Stimulated activated CD4-positive, alpha-beta T cell treated with anti-CD3 and anti-CD28 coated beads, Interleukin-12 subunit alpha, Interleukin-12 subunit beta, amount 100 ng/mL, for 4 hours (primary cell): ENCODE measurements at places on chromosomes 3 and 15.

DNA sequence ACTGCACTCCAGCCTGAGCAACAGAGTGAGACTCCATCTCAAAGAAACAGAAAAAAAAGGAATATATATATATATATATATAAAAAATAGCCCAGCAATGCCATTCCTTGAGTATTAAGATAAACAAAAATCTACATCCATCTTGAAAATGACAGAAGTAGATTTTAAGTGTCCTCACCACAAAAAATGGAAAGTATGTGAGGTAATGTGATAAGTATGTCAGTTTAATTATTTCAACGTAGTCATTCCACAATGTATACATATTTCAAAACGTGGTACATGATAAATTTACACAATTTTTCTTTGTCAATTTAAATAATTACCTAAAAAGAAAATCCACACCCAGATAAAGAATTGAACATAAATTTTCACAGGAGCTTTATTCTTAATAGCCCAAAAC lies 54.9 kb downstream of the HCN4 start:
- no peak for DNase-seq

DNA sequence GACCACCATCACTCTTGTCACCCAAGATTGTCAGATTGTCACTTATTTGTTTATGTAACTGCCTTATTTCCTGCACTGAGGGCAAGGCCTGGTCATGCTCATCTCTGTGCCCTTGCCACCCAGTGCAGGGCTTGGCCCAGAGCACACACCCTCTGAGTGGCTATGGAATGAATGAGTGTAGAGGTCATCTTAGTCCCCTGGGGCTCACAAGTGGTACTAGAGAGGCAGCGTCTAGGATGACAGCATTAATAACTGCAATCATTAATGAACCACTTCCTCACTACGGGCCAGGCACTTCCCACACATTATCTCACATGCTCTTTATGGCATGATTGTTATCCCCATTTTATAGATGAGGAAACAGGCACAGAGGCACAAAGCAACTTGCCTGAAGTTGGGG lies 117.0 kb downstream of the SMAD6 start:
- DNase-seq, result no peak

DNA sequence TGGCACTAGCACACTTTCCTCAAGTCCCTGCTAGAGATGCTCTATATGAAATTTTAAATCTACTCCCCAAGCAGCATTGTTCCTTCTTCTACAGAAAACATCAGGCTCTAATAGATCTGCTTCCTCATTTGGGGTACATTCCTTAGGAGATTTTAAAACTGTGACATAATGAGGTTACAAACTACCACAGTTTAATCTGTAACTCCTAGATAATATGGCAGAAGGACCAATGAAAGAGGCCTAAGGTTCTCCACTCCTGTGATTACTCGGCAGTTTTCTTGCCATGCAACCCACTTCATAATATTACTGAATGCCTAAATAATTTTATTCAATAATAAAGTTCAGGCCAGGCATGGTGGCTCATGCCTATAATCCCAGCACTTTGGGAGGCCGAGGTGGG lies 16.1 kb downstream of the ZNF106 start:
- no peak for DNase-seq

DNA sequence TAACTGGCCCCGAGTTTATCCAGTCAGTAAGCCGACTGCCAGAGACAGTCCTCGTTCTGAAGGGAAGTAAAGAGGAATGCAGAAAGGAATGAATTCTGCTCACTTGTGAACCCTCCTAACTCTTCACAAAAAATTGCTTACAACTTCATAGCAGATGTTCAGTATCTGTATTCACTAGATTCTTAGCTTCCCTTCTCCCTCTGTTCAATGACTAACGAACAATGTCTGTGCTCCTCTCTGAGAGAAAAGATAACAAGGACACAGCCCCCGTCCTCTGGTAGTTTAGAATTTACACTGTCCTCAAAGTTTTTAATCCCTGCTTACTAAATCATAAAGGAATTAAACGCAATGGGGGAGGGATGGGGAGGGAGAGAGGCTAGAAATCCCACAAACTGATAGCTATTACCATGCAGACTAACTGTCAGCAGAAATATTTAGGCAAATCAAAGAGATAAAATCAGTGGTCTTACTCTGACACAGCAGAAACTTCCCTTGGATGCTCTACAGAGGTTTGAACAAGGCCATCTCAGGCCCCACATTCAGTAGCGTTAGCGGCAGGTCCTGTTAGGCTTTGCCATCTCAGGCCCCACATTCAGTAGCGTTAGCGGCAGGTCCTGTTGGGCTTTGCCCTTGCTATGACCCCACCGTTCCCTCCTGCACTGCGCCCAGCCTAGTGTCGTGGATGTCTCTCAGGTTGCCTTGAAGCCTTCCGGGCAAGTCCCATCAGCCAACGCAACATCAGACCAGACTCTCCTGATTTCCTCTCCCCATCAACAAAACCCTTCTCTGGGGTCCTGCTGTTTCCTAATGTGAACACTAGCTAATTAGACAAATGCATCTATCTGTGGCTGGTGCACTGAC lies 23.4 kb downstream of the NRROS start:
- no peak for DNase-seq

DNA sequence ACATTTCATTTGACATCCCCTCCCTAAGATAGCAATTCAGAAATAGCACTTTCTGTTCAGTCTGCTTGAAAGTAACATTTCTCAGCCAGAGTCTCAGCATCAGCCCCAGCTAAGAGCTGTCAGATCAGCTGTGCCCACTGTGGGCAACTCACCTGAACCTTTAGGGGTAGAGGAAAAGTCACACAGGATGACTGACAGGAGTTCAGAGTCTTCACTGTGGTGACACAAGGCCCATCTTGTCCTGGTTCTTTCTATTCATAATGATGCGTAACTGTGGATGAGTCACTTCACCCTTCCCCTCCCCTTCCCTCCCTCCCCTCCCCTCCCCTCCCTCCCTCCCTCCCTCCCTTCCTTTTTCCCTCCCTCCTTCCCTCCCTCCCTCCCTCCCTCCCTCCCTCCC lies 96.1 kb upstream of the RASGRP1 start:
- DNase-seq, result no peak

DNA sequence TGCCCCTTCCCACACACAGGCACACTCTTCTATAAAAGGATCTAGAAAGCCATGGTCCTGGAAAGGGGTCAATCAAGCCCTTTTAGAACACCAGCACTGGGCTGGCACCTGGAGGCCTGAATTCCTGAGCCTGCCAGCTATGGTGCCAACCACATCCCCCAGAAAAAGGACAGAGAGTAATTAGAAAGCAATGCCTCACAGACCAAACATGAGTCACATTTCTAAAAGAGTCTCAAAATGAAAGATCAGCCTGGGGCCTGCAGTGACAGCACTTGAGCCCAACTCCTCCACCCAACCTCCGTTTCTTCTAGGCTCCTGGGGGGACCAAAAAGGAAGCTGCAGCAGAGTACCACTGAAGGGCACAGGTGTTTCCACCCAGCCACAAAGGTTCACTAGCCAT lies 14.1 kb downstream of the MYLK start:
- no peak for DNase-seq

- DNase-seq, result no peak
Measured at GRCh38 chr15:94236608-94237007, 5.2 kb downstream of the MCTP2 start.

DNA sequence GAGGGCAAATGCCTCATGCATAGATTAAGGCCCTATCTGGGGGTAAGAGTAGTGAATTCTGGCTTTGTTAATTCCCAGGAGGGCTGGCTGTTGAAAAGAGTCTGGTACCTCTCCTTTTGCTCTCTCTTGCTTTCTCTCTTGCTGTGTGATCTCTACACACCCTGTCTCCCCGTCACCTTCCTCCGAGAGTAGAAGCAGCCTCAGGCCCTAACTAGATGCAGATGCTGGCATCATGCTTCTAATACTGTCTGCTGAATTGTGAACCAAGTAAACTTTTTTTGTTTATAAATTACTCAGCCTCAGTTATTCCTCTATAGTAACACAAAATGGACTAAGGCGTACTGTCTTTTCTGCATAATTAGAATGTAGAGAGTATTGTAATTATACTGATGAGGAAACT lies 908.1 kb downstream of the DIPK2A start:
- no peak for DNase-seq

- DNase-seq, result no peak
Measured at GRCh38 chr3:186451371-186451770, 89.3 kb upstream of the DGKG start.

DNA sequence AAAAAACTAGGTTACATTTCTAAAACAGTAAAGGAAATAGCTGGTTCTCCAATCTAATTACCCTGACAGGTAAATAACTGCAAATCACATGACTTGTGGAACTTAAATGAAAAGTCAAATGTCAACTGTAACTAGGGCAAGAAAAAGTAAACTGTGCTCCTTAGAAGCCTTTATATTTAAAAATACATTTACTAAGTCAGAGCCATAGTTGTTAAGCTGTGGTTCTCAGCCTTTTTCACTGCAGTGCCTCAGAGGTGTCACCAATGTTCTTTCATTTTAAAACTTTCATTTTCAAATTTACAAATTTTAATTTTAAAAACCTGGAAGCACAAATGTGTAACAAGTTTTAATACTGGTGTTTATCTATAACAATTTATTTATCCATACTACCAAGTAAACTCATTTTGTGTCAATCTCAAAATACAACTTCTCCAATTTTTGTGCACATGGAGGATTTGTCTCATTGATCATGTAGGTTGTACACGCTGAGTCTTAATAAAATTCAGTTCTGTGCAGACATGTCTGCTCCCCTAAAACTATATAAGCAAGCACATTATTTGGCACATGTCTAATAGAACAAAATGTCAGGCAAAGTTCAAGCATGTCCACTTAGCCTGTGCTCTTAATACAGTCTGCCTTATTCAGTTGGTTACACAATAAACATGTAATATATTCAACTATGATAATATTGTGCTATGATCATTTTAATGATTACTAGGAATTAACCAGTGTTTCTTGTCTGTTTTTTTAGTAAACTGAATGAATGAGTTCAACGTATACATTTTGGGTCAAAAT lies 70.4 kb downstream of the DLG1 start:
- DNase-seq, result no peak

GRCh38 chr15:88635318-88635717 lies 3.5 kb upstream of the ISG20 start:
- DNase-seq, result no peak

DNA sequence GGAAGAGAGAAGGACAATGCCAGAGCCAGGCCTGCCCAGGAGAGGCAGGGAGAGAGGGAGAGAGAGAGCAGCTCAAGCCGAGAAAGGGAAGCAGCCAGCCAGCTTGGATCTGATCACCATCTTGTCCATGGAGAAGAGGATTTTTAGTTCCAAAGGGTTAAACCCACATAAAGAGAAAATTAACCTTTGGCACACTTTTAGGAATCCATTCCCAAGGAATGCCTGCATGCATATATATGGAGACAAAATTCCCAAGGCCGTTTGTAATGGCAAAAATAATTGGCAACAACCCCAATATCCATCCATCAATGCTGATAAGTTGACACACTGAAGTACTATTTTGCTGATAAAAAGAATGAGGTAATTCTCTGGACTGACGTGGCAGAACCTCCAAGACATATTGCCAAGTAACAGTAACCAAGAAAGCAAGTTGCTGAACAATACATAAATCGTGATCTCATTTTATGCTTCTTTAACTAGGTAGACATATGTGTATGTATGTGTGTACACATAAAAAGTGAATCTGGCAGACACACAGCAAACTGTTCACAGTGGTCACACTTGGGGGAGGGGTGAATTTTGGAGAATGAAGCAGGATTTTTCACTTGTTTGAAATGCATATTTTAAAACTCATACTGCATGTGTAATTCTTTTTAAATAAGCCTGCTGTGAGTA lies 7.5 kb upstream of the STRA6 start:
- no peak for DNase-seq

- no peak for DNase-seq
Measured at GRCh38 chr3:10876661-10877060, 60.6 kb downstream of the SLC6A11 start.
